ENCODE measurements at places on chromosomes 6 and 20.

- H3K36me3 ChIP-seq, result no peaks in the 10 kb centered on the region
- no peak overlapping the region for H3K4me3 ChIP-seq
- no peaks in the 10 kb centered on the region for H3K27me3 ChIP-seq
Observed at GRCh38 chr20:57794600-57795341, 85.0 kb upstream of the PMEPA1 start.

GRCh38 chr6:107787589-107787960, 36.5 kb downstream of the SCML4 start:
- H3K27me3 ChIP-seq, result no peaks in the 10 kb centered on the region
- no peak for DNase-seq
- no peak overlapping the region for H3K4me3 ChIP-seq
- no peaks in the 10 kb centered on the region for H3K36me3 ChIP-seq
- H3K27ac ChIP-seq, result no peak overlapping the region

DNA sequence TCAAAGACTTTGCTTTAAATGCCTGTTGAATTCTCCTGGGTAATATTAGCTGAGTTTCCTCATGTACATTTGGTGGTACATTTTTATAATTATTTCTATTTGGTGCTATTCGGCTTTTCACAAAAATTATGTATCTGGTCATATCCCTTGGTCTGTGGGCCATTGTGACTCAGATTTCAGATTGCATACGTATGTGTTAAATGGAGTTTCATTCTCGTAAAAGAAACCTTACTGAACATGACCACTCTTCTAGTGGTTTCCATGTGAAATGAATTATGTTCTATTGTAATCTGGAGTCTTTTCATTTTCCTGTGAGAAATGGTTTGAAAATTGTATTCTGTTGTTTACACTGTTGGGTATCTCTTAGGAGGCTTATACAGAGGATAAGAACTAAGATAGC, 386.2 kb upstream of the FLRT3 start:
- H3K36me3 ChIP-seq, result no peaks in the 10 kb centered on the region
- no peak overlapping the region for H3K27ac ChIP-seq
- no peaks in the 10 kb centered on the region for H3K27me3 ChIP-seq
- no peak for DNase-seq

DNA sequence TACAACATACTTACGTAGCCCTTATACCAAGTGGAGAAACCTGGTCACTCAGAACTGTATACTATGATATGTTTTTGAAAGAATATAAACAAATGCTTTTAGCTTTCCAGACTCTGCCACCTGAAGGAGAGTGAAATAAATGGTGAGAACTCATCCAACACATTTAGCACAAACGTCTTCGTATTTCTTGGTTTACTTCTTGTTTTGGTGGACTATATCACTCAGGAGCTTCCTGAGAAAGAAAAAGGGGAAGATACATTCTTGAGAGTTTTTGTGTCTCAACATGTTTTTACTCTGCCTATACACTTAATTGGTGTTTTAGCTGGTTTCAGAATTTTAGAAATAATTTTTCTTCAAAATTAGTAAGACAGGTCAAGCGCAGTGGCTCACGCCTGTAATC, 19.4 kb upstream of the CTAGE9 start:
- H3K27ac ChIP-seq, result no peak overlapping the region
- no peak for DNase-seq
- H3K36me3 ChIP-seq, result no peaks in the 10 kb centered on the region
- H3K4me3 ChIP-seq, result no peak overlapping the region

DNA sequence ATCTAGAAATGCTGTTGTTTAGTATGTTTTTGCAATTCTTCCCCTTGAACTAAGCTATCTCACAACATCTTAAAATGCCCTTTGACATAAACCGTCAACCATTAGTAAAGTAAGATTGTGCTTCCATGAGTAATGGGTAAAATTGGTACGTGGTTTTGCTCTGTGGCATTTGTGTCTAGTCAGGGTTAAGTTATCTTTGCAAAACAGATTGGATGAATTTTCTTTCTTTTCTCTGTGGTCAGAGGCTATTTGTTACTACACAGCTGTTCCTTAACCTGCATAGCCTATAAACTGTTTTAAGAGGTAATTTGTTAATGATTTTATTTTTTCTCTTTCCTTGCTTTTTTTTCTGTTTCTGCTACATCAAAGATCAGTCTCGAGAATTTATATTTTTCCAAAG, 75.4 kb downstream of the RPP40 start:
- no peaks in the 10 kb centered on the region for H3K4me1 ChIP-seq
- no peak for DNase-seq
- H3K36me3 ChIP-seq, result no peaks in the 10 kb centered on the region
- no peak overlapping the region for H3K4me3 ChIP-seq
- no peaks in the 10 kb centered on the region for H3K27me3 ChIP-seq

DNA sequence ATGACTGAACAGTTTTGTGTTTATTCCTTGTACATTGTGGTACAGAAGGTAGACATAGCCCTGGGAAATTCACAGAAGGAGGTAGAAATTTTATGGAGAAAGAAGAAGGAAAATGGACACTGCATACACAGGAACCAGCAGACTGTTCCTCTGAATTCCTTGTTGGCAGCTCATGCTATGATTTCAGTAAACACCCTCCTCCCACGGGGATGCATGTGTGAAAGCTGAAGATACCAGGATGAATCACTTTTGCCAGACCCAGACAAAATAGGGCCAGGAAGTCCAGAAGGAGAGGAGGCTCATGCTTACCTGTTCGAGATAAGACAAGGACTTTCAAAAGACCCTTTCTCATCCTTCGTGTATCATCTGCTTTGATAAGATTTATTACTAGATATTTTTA, 110.3 kb upstream of the GGTLC1 start:
- DNase-seq, result no peak
- no peaks in the 10 kb centered on the region for H3K4me1 ChIP-seq
- no peaks in the 10 kb centered on the region for H3K36me3 ChIP-seq
- no peak overlapping the region for H3K4me3 ChIP-seq
- no peak overlapping the region for H3K27ac ChIP-seq

GRCh38 chr6:15872241-15873103, 209.6 kb upstream of the DTNBP1 start:
- DNase-seq, result no peak
- H3K4me1 ChIP-seq, result no peaks in the 10 kb centered on the region
- H3K27ac ChIP-seq, result no peak overlapping the region
- no peaks in the 10 kb centered on the region for H3K27me3 ChIP-seq
- H3K4me3 ChIP-seq, result no peak overlapping the region

DNA sequence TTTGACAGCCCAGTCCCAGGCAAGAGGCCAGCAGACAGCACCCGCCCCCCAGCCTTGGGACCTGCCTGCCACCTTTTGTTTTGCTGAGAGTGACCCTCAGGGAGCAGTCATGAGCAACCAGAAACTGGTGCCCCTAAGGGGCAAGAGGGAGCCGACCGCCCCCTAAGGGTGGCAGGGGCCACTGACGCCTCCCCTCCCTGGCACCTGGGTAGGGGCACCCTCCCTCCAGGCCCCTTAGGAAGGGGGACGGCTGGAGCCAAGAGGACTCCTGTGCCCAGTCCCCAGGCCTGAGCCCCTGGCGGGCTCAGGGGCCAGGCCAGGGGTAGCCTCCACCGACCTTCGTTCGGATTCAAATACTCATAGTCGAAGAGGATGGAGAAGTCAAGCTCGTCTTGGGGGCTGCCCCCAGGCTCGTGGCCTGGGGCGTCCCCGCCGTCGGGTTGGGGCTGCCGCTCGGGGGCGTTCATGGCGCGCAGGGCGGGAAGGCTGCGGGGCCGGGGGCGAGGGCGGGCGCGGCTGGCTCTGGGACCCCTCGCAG, 417 bp downstream of the NFATC2 start:
- H3K4me1 ChIP-seq, result peaks cover 3% of the 10 kb centered on the region
- no peaks in the 10 kb centered on the region for H3K27me3 ChIP-seq
- no peaks in the 10 kb centered on the region for H3K36me3 ChIP-seq
- H3K27ac ChIP-seq, result peak overlapping the region; percentile 76
- H3K4me3 ChIP-seq, result peak overlapping the region; percentile 54
- DNase-seq, result no peak

- H3K4me1 ChIP-seq, result peaks cover 31% of the 10 kb centered on the region
- H3K4me3 ChIP-seq, result no peak overlapping the region
- H3K36me3 ChIP-seq, result peaks cover 57% of the 10 kb centered on the region
- H3K27me3 ChIP-seq, result no peaks in the 10 kb centered on the region
Observed at GRCh38 chr20:17617868-17618672, 48.2 kb downstream of the DSTN start.

- no peak for DNase-seq
- no peaks in the 10 kb centered on the region for H3K36me3 ChIP-seq
- H3K27ac ChIP-seq, result no peak overlapping the region
- peaks cover 10% of the 10 kb centered on the region for H3K4me1 ChIP-seq
- no peak overlapping the region for H3K4me3 ChIP-seq
Observed at GRCh38 chr6:34692280-34692679, 4.3 kb downstream of the ILRUN start.

GRCh38 chr6:100237821-100238220, 226.9 kb downstream of the SIM1 start:
- DNase-seq, result no peak
- no peak overlapping the region for H3K4me3 ChIP-seq
- H3K27me3 ChIP-seq, result no peaks in the 10 kb centered on the region
- no peak overlapping the region for H3K27ac ChIP-seq
- H3K4me1 ChIP-seq, result no peaks in the 10 kb centered on the region

GRCh38 chr6:84332139-84333034, 104.9 kb upstream of the CEP162 start:
- H3K27ac ChIP-seq, result no peak overlapping the region
- H3K4me3 ChIP-seq, result no peak overlapping the region
- no peaks in the 10 kb centered on the region for H3K36me3 ChIP-seq
- H3K27me3 ChIP-seq, result no peaks in the 10 kb centered on the region
- no peak for DNase-seq

DNA sequence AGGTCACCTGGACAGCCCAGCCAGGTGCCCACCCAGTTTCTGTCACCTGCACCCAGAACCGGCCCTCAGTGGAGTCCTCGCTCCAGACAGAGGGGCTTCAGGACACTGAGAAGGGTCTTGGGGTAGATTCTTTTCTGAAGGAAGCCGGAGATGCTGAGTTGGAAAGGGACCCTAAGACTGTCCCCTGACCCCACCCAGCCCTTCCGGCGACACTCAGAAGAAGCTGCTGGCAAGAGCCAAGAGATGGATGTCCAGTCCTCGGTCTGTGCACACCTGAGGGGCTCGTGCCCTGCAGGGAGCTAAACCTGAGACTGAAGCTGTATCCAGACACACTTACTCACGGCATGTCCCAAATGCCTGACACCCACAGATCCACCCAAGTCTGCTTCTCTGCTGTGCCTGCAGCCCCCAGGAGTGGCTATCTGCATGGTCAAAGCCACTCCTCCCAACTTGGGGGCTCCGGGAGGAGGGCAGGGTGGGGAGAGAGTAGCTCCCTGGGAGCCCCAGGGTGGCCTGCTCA, 20.2 kb downstream of the NTSR1 start:
- H3K27ac ChIP-seq, result no peak overlapping the region
- no peak overlapping the region for H3K4me3 ChIP-seq
- DNase-seq, result no peak
- no peaks in the 10 kb centered on the region for H3K27me3 ChIP-seq
- no peaks in the 10 kb centered on the region for H3K36me3 ChIP-seq

DNA sequence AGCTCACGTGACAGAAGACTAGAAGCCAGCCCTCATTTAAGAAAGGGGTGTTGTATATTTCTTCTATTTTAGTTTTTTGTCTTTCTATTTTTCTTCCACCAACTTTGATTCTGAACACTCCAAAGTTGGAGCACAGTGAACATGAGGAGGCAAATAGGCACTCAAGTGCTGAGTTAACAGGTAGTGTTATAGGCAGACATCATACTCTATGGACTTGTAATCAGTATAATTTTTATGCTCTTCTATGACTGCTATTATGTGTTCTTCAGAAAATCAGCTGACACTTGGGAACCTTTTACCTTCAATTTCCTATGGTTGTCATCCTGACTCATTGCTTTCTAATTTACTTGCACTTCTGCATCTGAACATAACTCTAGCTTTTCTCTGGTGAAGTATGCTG, 396.3 kb upstream of the EYS start:
- no peak for DNase-seq
- H3K27ac ChIP-seq, result no peak overlapping the region
- H3K4me3 ChIP-seq, result no peak overlapping the region
- H3K27me3 ChIP-seq, result no peaks in the 10 kb centered on the region
- no peaks in the 10 kb centered on the region for H3K36me3 ChIP-seq

GRCh38 chr20:25287631-25288290, 39.9 kb downstream of the PYGB start:
- H3K4me3 ChIP-seq, result no peak overlapping the region
- no peak for DNase-seq
- H3K4me1 ChIP-seq, result no peaks in the 10 kb centered on the region
- peaks cover 100% of the 10 kb centered on the region for H3K36me3 ChIP-seq
- H3K27me3 ChIP-seq, result no peaks in the 10 kb centered on the region
- H3K27ac ChIP-seq, result no peak overlapping the region

DNA sequence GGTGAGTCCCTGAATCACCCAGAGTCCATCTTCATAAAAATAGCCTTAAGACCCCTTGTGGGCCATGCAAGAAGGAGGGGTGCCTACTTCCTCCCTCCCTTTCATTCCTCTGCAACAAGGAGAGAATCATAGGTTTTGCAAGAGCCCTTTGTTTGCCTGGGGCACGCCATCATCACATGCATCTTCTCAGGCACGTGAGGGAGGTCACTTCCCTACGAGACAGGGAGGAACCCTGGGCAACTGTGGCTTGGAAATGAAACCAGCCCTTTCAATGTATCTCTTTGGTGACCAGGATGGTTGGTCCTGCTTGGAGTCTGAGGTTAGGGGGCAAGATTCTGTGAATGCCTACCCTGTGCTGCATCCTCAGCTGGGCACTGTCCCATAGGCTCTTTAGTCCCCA, 194.8 kb downstream of the MAFB start:
- H3K27me3 ChIP-seq, result no peaks in the 10 kb centered on the region
- no peaks in the 10 kb centered on the region for H3K4me1 ChIP-seq
- DNase-seq, result no peak

GRCh38 chr6:148538261-148539190, 195.9 kb downstream of the SASH1 start:
- peak overlapping the region; percentile 31 for H3K27ac ChIP-seq
- H3K36me3 ChIP-seq, result peaks cover 86% of the 10 kb centered on the region
- DNase-seq, result no peak
- H3K27me3 ChIP-seq, result no peaks in the 10 kb centered on the region
- peak overlapping the region; percentile 22 for H3K4me3 ChIP-seq

GRCh38 chr20:35669681-35670080, 5.0 kb upstream of the CPNE1 start:
- no peaks in the 10 kb centered on the region for H3K4me1 ChIP-seq
- no peak overlapping the region for H3K4me3 ChIP-seq
- no peak for DNase-seq

DNA sequence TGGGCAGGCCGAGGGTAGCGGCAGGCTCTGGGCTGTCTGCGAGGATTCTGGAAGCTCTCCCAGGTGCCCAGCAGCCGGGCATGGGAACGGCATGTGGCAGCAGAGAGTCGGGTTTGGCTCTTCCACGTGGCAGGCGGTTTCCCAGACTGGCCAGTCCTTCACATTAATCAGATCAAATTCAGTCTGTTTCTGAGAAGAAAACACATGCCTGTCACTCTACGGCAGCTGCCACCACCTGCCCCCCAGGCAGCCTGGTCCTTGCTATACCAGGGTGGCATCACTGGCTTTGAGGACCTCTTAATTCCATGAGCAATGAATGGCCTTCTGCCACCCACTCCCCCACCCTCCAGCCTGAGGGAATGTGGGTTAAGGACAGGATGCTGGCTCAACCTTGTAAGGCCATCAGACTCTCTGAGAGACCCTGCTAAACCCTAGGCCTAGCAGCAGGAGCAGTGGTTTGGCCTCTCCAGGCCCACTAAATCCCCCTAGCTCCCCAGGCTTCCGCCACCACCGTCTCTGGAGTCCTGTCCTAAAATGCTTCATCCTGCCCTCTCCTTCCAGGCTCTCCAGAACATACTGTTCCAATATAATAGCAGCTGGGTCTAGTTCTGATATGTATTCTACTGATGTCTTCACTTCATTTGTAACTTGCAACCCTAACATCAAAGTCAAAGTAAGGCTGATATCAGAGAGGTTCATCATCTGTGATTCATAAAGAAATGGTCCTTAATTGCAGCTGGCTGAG, 47.8 kb downstream of the PLCG1 start:
- H3K27ac ChIP-seq, result peak overlapping the region; percentile 56
- H3K4me1 ChIP-seq, result no peaks in the 10 kb centered on the region
- peaks cover 8% of the 10 kb centered on the region for H3K36me3 ChIP-seq
- no peak for DNase-seq
- H3K27me3 ChIP-seq, result no peaks in the 10 kb centered on the region
